ENCODE measurements at places on chromosomes 7 and 10. TPM values are rescaled to one million over a fixed set of nuclear protein-coding genes. Genes with fewer than 3 reads are reported as not detected.

The DLX6 gene
- total RNA-seq: not detected

The MBL2 gene
- total RNA-seq: not detected

The STAG3 gene
- 0.14 TPM for total RNA-seq

The C10orf95 gene
- 2.3 TPM for total RNA-seq

The CACNA2D1 gene
- 0.71 TPM for total RNA-seq

The MRLN gene
- total RNA-seq: not detected

The CPA2 gene
- total RNA-seq: not detected

The ITGB8 gene
- 20.8 TPM for total RNA-seq

The PKD2L1 gene
- total RNA-seq: not detected

The OPN1SW gene
- not detected for total RNA-seq

The RNF32 gene
- total RNA-seq: 2.3 TPM

The IFIT1B gene
- not detected for total RNA-seq

The NACAD gene
- total RNA-seq: 1.8 TPM

The AZGP1 gene
- total RNA-seq: 0.21 TPM

The LIPN gene
- 0.93 TPM for total RNA-seq

The CXCL12 gene
- not detected for total RNA-seq

The NKX2-3 gene
- not detected for total RNA-seq

The AKR1B15 gene
- total RNA-seq: 0.21 TPM

The ERVW-1 gene
- not detected for total RNA-seq

The SUFU gene
- total RNA-seq: 6.8 TPM

The IQUB gene
- 0.21 TPM for total RNA-seq

The SNCG gene
- 8.9 TPM for total RNA-seq

The ABCC2 gene
- total RNA-seq: 0.28 TPM
